ENCODE measurements at places on chromosomes 1 and 21. TPM values are rescaled to one million over a fixed set of nuclear protein-coding genes. Genes with fewer than 3 reads are reported as not detected.

DNA sequence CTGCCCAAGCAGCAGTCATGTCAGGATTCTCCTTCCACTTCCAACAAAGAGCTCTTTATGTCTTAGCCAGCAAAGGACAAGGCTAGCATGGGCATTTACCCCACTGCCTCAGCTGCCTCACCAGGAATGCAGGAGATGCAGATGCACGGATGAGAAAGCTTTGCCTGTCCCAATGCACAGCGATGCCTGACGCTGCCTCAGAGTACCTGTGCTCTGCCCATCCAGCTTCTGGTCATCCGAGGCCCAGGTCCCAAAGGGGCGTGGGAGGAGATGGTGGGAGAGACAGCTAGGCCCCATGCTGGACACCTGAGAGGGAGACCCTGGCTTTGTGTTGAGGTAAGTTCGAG, 59.0 kb downstream of the IRF2BP2 start:
- DNase-seq, result no peak

Gene NBPF1
- 9.7 TPM for total RNA-seq

Gene RHEX
- 0.29 TPM for total RNA-seq

DNA sequence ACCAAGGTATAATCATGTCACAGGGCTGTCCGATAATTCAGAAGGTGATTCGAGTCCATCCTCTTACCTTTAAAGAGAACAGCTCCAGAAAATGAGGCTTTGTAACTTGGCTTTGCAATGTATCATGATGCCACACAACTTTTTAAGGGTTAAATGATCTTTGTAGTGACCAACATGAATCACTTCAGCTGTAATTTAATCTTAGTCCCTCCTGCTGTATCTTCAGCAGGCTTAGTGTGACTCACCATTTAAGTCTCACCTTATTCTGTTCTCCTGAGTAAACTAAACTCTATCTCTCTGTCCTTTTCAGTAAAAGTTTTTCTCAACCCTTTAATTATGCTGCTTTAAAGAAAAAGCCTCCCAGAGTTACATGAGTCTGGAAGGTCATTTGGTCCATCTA, 1.9 kb upstream of the HIVEP3 start:
- no peak for DNase-seq

GRCh38 chr1:47898133-47898845, 98.9 kb downstream of the TRABD2B start:
- DNase-seq, result no peak

Gene TMCC2
- 5.0 TPM for total RNA-seq

- DNase-seq, result no peak
Observed at GRCh38 chr1:198837278-198838021, 198.6 kb downstream of the PTPRC start.

DNA sequence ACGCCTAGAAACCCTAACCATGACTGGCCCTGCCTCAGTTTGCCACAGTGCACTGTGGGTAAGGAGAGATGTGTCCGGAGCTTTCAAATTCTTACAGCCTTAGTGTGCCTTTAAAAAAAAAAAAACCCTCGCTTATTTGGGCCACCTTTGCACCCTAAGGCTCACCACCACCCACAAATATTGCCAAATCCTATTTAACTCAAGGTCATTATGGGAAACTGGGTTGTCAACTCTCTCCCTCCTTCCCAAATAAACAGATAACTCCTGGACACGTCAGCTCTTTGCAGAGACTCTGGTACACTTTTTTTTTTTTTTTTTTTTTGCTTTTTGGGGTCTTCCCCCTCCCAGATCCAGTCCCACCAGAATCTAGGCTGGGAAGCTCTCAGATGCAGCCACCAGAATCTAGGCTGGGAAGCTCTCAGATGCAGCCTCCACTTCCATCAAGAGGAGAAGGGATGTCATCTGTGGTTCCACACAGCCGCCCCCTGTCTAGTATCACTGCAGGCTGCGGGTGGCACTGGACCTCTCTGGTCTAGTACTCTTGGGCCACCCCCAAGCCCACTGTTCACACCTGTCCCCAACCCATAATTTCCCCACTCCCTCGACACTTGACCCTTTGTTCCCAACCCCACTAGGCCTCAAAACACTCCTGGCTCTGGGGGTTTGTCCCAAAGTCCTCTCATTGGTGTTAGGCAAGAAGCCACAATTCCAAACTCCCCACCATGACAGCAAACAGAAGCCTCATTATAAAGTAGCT, 3.4 kb downstream of the DHRS3 start:
- no peak for DNase-seq

- DNase-seq, result no peak
Observed at GRCh38 chr1:21937372-21938121, 437 bp upstream of the HSPG2 start.

DNA sequence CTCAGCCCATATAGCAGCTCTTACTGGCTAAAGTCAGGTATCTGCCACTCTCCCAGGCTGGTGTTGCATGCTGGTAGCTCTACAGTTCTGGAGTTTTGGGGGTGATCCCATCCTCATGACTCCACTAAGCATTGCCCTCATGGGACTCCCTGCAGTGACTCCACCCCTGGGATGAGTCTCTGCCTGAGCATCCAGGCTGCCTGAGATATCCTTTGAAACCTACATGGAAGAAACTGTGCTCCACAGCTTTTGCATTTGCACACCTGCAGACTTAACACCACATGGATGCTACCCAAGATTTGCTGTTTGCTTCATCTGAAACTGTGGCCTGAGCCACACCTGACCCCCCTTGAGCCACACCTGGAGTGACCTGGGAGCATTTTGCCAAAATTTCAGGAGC, 226.4 kb downstream of the C1orf94 start:
- DNase-seq, result no peak

Gene FALEC
- total RNA-seq, result not detected

DNA sequence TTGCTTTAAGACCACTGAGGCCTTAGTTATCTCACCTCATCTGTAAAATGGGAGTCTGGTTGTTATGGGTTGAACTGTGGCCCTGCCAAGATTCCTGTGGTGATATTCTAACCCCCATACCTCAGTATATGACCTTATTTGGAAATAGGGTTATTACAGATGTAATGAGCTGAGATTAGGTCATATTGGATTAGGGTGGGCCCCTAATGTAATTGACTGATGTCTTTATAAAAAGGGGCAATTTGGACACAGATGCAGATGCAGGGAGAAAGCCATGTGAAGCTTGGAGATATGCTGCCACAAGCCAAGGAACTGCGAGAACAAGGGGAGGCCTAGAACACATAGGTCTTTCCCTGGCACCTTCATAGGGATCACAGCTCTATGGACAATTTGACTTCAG, 3.9 kb downstream of the C1orf87 start:
- DNase-seq, result no peak

Gene SLC35A3
- 14.8 TPM for total RNA-seq

- no peak for DNase-seq
Observed at GRCh38 chr1:22792396-22793160, 81.9 kb downstream of the EPHB2 start.

DNA sequence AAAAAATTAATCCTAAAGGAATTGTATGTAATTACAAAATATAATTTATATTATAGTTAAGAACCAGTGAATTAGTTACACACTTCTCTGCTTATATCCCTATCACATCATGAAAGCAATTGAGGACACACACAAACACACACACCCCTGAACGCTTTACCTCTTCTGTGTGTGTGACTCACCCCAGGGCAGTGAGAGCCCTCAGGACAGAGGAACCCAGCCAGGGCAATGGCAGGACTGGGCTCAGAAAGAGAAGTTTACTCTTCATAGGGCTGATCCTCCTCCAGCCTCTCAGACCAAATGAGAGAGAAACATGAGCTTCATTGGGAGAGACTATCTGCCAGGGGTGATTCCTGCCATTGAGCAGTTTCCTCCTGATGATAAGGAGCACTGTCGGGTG, 38.1 kb downstream of the SLC44A3 start:
- no peak for DNase-seq

Gene TEKT2
- total RNA-seq, result 0.29 TPM
